Neural progenitor cell (in vitro differentiated cells): ENCODE measurements at places on chromosomes 12 and 14.

- DNase-seq: no peak
Measured at GRCh38 chr14:76909266-76909665, 83.1 kb downstream of the LRRC74A start.

DNA sequence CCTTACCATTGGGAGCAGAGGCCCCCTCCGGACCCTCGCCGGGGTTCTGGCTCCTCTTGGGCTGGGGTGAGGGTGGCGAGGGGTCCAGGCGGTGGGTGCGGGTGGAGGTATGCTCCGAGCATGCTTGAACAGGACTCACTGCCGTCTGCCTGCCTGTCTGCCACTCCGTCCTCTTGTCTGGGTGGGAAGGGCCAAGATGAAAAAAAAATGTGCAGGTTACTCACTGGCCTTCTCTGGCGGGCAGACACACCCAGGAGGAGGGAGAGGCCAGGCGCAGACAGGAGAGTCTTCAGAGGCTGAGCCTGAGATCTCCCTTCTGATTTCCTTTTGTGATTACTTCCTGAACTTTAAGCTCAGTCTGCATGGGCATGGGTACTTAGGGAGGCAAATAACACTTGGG lies 76.1 kb downstream of the STON2 start:
- DNase-seq: peak; percentile 73

DNA sequence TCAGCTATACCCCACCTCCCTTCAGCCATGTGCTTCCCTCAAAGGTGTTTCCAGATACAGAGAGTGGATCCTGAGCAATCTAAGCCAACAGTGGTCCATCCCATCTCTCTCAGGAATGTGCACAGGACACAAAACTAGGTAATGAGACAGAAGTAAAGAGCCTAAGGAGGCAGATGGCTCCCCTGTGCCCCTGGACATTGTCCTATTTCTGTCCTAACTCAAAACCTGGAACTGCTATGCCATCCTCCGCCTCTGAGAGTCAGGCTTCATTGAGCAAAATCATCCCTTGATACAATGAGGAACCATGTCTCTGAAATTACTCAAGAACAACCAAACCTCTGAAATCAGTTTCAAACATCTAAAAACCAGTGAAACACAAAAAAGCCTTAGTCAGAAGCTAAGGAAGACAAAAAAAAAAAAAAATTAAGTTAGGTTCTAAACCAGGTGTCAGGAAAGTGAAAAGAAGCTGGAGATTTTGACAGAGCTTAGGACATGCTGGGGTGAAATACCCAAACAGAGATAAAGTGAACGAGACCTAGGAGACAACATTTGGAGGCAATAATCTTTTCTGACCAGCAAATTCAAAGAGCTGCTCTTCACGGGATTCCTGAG lies 200.3 kb upstream of the PLEKHG7 start:
- DNase-seq: no peak

DNA sequence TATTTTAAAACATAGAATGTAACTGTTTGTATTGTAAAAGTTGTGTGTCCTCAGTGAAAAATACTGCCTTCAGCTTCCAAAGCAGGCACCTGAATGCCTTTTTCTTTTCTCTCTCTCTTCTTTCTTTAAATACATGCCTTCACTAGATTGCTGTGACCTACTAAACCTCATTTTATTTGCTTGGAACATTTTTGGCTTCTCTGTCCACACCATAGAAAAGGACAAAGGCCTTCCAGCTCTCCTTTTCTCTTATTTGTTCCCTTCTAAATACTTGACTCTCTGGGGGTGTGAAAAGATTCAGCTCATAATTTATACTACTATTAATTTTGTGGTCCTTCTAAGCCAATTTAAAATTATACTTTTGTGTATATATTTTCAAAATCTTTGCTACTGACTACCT lies 38.4 kb downstream of the PPM1A start:
- no peak for DNase-seq

- no peak for DNase-seq
Measured at GRCh38 chr14:22547313-22547947, 41.6 kb downstream of the DAD1 start.

DNA sequence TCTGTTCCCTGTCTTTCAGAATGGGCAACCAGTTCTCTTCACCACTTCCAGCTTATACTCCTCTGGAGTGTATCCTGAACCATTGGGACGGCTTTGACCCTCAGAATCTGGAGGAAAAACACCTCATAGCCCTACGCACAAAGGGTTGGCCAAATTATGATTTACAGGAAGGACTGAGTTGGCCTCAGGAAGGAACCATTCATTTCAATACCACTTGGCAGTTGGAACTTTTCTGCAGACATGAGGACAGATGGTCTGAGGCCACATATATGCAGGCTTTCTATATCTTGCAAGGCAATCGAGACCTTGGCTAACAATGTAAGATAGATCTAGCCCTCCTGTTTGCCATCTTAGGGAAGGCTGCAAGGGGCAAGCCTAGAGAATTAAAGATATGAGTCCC lies 24.0 kb downstream of the CLECL1 start:
- DNase-seq: no peak

GRCh38 chr12:65490250-65490649 lies 211.8 kb downstream of the MSRB3 start:
- no peak for DNase-seq

GRCh38 chr12:121697093-121697698 lies 15.4 kb upstream of the TMEM120B start:
- DNase-seq: peak; percentile 76

GRCh38 chr14:61147831-61148549 lies 133.1 kb downstream of the TMEM30B start:
- peak; percentile 28 for DNase-seq

- DNase-seq: no peak
Measured at GRCh38 chr14:101233021-101233366, 328.3 kb upstream of the DIO3 start.
